ENCODE measurements at places on chromosomes 3 and 15.

GRCh38 chr3:141277451-141277850, 45.8 kb downstream of the PXYLP1 start:
- no peak for DNase-seq

GRCh38 chr3:37701734-37702433, 159.8 kb upstream of the CTDSPL start:
- DNase-seq, result no peak

DNA sequence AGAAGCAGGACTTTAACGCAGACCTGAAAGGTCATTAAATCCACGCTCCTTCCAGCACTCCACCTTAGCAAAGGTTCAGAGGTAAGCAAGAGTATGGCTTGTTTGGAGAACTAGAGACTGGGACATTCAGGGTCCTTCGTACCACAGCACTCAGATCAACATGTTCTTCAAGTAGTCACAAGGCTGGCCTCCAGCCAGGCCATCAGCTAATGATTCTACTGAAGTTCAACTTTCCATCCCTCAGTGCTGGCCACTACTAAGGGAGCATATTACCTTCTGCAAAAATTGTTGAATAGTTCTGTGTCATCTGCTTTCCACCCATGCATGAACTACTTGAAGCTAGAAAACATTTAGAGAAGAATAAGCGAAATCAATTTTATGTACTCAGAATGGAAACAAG, 17.6 kb downstream of the CD200R1L start:
- no peak for DNase-seq

GRCh38 chr3:57256844-57257243, 29.3 kb downstream of the APPL1 start:
- DNase-seq, result no peak

GRCh38 chr3:88298189-88298588, 148.4 kb downstream of the C3orf38 start:
- no peak for DNase-seq

DNA sequence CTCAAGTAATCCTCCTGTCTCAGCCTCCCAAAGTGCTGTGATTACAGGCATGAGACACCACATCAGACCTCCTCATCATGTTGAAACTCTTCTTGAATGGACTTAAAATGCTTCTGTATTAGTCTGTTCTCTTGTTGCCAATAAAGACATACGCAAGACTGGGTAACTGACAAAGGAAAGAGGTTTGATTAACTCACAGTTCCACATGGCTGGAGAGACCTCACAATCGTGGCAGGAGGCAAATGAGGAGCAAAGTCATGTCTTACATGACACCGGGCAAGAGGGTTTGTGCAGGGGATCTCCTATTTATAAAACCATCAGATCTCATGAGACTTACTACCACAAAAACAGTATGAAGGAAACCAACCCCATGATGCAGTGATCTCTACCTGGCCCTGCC, 113.5 kb downstream of the CNTN4 start:
- no peak for DNase-seq

- peak; percentile 33 for DNase-seq
Observed at GRCh38 chr3:40588406-40588805, 63.6 kb downstream of the ZNF621 start.

DNA sequence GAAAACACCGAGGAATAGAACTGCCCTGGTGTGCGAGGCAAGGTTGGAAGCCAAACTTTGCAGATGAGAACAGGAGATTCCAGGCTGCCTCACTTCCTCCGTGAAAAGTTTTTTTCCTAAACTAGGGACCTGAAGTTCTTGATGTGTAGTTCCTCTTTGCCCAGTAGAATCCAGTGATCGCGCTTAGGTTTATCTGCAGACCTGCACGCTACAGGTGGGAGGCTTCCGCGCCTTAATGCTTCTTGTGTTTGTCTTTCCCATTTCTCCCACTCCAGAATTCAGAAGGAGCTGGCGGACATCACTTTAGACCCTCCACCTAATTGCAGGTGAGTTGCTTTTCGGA, 5.4 kb downstream of the UBE2E1 start:
- peak; percentile 37 for DNase-seq

- peak; percentile 83 for DNase-seq
Observed at GRCh38 chr3:51967384-51968169, at the start of gene PCBP4. Gene PCBP4, minus strand, starts transcription at chr3:51967454. Its CDS starts 6,214 bp downstream, at chr3:51961240.
